ENCODE measurements at places on chromosomes 4 and X.
A peak's percentile ranks its signal among the peaks of the same experiment; 100 is the strongest.

DNA sequence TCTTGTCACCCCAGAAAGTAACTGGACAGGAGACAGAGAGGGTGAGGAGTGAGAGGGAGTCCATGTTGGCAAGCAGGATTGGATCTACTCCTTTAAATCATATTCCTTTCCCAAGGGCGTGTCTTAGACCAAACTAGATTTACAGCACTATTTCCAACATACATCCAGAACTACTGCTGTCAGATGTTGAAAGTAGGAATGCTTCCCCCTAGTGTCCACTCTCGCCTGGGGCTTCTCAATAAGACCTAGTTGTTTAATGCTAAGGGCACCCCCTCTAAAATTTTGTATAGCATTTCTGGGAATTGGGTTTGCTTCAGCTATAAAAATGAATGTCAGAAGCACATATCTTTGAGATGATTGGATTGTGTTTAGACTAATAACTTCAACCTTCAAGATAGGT, 13.3 kb downstream of the OFD1 start:
- peak; percentile 67 for DNase-seq

DNA sequence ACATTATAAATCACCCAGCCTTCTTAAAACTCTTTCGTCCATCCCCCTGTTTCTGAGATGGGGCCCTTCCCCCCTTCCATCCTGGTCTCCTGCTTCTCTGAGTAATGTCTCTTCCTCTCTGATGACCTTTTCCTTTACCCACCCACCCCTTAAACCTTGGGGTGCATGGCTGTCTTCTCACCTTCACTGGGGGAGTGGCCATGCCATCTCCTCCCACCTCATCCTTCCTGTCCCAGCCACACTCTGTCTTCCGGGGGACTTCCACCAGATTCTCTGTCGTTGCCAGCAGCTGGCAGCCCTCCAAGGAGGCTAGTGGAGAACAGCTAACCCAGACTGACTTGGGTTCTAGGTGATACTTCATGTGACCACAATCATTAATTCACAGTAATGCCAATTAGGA, 83.2 kb upstream of the SCML1 start:
- DNase-seq = no peak

GRCh38 chrX:38275615-38276014, 51.7 kb downstream of the RPGR start:
- peak; percentile 28 for DNase-seq

GRCh38 chr4:147332091-147332490, 148.8 kb upstream of the EDNRA start:
- no peak for DNase-seq

DNA sequence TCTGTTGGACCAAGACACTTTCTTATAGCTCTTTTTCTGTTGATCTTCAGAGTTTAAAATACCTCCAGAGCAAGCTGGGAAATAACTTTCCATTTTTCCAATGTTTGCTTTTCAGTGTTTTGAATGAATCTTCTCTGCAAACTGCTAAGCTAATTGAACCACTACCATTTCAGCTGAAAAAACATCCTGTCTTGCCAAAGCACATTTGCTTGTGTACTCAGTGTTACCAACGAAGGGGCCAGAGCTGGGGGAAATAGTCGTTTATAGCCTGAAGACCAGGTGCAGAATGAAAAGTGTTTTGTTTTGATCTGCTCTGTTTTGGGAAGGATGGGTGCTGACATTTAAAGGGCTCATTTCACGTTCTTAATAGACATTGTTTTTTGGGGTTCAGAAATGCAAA, 88.4 kb upstream of the CLNK start:
- no peak for DNase-seq

GRCh38 chrX:76454456-76454927, 27.0 kb downstream of the MAGEE1 start:
- peak; percentile 33 for DNase-seq

DNA sequence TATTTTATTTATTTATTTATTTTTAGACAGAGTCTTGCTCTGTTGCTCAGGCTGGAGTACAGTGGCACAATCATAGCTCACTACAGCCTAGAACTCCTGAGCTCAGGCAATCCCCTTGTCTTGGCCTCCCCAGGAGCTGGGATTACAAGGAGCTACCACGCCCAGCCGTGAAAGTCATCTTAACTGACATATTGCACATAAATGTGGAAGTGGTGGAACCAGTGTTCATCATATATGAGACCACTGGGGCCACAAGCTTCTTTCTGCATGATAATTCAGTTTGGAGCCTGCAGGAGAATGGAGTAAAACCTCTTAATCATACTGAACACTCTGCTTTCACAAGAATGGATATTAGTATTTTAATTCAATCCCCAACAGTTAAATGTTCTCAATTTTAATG, 12.5 kb upstream of the CTSO start:
- DNase-seq = no peak

DNA sequence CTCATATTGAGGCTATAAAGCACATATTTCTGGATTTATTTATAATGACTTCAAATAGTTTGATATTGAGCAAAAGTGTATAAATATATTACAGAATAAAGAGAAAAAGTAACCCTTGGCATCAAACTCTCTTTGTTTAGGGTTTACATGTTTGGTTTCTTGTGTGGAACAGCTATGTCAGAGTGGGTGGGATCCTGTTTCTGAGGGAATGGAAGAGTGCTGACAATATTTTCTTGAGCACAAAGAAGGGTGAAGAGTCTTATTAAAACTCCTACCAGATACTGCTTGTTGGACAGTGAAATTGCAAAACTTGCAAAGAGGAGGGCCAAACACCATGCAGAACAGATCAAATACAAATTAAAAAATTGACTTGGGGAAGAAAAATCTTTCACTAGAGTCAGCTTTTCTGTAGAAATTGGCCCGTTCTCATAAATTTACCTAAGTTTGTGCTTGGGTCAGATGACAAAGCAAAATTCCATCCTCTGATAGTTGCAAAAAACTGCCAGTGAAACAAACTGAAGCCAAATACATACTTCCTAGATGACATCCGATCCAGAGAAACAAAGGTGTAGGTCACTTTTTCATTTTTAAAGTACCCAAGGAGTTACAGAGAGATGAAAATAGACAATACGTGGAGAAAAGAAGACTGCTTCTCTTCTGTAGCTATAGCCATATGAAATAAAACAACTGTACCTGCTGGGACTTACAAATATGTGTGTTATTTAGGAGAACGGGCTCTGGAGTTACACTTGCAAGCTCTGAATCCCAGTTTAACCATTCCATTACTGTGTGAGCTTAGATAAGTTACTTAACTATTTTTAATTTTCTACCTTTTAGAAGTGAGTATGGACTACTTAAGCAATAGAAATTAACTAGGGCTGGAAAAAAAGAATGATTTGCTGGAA, 133.3 kb downstream of the MAML3 start:
- DNase-seq = no peak

- DNase-seq = no peak
These were observed 95.9 kb downstream of the CFAP299 start for GRCh38 chr4:80431203-80431965.

DNA sequence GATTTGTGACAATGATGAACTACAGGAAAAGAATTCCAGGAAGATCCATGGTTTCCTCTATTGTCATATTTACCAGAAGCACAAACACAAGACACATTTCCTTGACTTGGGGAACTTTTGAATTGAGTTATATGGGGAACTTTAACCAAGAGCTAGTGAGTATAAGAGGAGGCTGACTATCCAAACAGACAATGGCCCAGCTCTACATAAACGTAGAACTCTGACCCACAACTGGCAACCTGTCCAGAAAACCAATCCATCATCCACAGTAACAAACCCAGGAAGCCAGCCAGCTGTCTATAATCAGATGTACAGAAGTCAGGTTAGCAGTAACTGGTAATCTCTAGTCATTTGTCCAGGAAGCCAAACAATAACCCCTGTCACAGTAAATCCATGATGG, 167.0 kb upstream of the CPEB2 start:
- DNase-seq = no peak

DNA sequence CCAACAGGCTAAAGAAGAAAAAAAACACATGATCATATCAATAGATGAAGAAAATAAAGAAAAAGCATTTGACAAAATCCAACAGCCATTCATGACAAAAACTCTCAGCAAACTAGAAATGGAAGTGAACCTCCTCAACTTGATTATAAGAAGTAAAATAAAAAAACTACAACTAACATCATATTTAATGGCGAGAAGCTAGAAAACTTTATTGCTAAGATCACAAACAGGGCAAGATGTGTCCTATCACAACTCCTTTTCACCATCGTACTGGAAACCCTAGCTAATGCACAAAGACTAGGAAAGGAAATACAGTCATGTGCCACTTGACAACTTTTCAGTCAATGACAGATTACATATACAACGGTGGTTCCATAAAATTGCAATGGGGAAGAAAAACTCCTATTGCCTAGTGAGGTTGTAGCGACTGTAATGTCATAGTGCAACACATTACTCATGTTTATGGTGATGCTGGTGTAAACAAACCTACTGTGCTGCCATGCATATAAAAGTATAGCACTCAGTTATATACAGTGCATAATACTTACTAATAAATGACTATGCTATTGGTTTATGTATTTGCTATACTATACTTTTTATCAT, 12.1 kb upstream of the MANBA start:
- no peak for DNase-seq

- DNase-seq = no peak
These were observed 9.9 kb downstream of the YIPF6 start for GRCh38 chrX:68508799-68509198.

GRCh38 chr4:34893382-34893781, 1350.9 kb downstream of the ARAP2 start:
- DNase-seq = no peak

- no peak for DNase-seq
These were observed 30.7 kb downstream of the SPARCL1 start for GRCh38 chr4:87498446-87498900.

DNA sequence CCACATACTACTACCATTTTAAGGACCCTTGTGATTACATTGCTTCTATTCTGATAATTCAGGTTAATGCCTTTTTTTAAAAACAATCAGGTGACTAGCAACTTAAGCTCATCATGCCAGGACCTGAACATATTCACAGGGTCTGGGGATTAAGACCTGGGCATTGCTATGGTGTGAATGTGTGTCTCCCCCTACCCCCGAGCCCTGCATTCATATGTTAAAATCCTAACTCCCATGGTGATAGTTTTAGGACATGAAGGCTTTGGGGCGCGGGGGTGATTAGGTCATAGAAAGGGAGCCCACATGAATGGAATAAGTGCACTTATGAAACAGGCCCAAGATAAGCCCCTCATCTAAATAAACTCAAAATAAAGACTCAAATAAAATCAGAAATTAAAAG, 734.4 kb upstream of the PABPC4L start:
- DNase-seq = no peak

DNA sequence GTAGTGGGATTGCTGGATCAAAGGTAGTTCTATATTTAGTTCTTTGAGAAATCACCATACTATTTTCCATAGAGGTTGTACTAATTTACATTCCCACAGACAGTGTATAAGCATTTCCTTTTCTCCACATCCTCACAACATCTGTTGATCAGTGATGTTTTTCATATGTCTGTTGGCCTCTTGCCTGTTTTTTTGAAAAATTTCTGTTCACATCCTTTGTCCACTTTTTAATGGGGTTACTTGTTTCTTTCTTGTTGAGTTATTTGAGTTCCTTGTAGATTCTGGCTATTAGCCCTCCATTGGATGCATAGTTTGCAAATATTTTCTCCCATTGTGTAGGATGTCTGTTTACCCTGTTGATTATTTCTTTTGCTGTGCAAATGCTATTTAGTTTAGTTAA, 72.6 kb downstream of the STOX2 start:
- no peak for DNase-seq

GRCh38 chr4:145535202-145535601, 53.5 kb downstream of the SMAD1 start:
- DNase-seq = no peak

DNA sequence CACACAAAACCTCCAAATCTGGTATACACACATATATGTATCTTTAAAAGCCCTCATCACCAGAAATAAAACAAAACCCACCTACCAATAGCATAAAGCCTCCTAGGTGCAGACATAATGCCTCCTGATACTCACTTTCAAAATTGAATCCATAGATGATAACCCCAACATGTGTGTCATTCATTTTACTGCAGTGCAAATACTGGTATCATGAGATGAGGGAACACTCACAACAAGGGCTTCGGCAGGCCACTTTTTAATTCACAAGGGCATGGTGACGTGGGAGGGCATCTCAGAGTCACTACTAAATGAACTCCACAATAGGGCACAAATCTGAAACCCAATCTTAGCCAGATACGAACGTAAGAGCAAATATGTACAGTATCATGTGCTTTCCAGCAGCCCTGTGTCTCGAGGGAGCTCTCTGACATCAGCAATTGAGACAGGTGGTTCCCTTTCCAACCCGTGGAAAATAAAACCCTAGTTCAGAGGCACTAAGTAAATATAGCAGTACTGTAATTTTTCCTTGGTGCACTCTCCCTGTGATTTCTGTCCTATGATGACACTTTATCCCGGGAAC, 14.1 kb upstream of the PPARGC1A start:
- peak; percentile 4 for DNase-seq

GRCh38 chrX:46710927-46711623, 47.8 kb downstream of the SLC9A7 start:
- DNase-seq = no peak

DNA sequence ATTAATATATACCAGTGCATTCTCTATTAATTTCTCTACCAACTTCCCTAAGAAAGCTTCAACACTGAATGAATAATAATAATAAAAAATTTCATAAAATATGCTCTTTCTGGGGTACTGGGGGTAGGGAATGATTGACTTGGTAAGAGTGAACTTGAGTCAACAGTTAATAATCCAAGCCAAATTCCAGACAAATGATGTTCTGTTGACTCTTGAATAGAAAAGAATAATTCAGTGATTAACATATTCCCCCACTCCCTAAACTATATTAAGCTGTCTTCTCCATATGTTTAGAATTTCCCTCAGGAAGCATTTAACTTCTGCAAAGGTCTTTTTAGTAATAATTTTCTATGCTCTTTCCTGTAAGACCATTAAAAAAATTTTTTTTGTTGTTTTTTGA, 12.3 kb downstream of the PGRMC2 start:
- DNase-seq = no peak
